ENCODE measurements at places on chromosomes 2 and 18. TPM values are rescaled to one million over a fixed set of nuclear protein-coding genes. Genes with fewer than 3 reads are reported as not detected.

The INPP5D gene
- 0.70 TPM for total RNA-seq

The COLEC12 gene
- 0.03 TPM for total RNA-seq

The SLC23A3 gene
- total RNA-seq: 0.75 TPM

The ZEB2 gene
- 9.8 TPM for total RNA-seq

The SEH1L gene
- total RNA-seq: 24.9 TPM

The ROCK1 gene
- total RNA-seq: 24.5 TPM

The SERPINB4 gene
- 0.14 TPM for total RNA-seq

Measured in A549 treated with dexamethasone at 1 μM for 4 hours (cell line).